ENCODE measurements at places on chromosomes 16 and 17. TPM values are rescaled to one million over a fixed set of nuclear protein-coding genes. Genes with fewer than 3 reads are reported as not detected.

DNA sequence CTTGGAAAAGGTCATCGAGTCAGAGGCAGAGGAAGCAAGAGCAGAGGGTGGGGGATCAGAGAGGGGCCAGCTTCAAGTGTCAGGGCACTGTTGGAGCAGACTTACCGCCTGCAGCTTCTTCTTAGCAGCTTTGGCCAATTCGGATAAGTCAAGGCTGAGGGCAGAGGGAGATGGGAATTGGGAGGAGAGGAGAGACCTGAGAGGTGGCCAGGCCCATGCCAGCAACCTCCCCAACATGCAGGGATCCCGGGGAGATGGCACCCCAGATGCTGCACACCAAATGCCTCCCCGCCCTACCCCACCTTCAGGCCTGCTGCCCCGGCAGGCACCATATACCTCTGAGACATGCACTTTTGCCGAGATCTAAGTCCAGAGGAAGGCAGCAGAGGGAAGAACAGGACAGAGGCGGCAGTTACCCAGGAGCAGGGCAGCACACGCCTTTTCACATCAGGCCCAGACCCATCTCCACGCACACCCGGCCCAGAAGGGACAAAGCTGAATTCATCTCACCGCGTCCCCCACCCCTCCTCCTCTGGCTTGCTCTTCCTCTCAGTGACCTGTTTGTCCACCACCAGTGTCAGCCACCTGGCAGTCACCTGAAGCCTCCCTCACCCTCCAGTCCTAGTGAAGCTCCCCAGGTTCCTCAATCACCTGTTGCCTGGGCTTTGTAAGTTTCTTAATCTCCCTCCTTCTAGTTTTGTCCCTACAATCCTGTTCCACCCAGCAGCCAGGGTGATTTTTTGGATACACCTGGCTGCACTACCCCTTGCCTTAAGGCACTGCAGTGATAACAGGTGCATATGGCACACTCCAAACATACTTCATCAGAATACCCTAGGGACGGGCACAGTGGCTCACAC lies 10.4 kb downstream of the TP53I13 start:
- H3K4me3 ChIP-seq: no peak overlapping the region
- peaks cover 12% of the 10 kb centered on the region for H3K4me1 ChIP-seq
- H3K27me3 ChIP-seq: no peaks in the 10 kb centered on the region

DNA sequence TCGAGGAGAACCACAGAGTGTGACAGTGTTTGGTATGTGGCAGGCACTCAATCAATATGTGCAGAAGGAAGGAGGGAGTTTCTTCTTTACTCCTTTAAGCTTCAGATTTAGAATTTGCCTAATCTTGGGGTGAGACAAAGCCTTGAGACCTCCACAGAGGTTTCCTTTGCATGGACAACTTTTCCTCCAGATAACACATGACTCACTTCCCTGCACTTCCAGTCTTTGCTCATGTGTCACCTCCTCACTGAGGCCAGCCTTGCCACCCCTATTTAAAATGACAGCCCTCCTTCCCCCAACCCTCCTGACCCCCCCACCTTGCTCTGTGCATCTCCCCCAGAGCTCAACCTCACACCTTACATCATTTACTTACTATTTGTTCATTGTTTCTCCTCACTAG lies 17.4 kb upstream of the NOS2 start:
- H3K27me3 ChIP-seq: no peaks in the 10 kb centered on the region
- no peaks in the 10 kb centered on the region for H3K4me1 ChIP-seq
- H3K27ac ChIP-seq: no peak overlapping the region

GRCh38 chr16:81595629-81596292 lies 151.2 kb downstream of the CMIP start:
- H3K27me3 ChIP-seq: no peaks in the 10 kb centered on the region
- no peak overlapping the region for H3K27ac ChIP-seq
- DNase-seq: no peak
- H3K4me3 ChIP-seq: no peak overlapping the region
- peaks cover 9% of the 10 kb centered on the region for H3K4me1 ChIP-seq
- H3K36me3 ChIP-seq: no peaks in the 10 kb centered on the region

DNA sequence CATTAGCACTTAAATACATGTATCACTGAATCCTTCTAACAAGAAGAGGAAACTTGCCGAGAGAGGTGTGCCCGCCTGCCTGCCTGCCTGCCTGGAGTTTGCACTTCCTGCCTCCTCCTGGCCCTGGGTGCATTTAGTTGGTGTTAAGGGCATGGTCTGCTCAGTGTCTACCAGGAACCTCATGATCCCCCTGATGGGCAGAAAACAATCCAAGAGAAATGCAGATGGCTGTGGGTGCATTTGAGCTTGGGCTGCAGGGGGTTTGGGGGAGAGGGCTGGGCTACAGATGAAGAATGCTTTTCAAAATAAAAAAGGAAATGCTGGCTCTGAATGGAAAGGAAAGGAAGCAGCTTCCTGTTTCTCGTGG lies 10.1 kb downstream of the KSR1 start:
- no peak overlapping the region for H3K4me3 ChIP-seq
- H3K36me3 ChIP-seq: no peaks in the 10 kb centered on the region

The MRM3 gene
- 12.3 TPM for total RNA-seq

The ZNF207 gene
- total RNA-seq: 146 TPM

The GRN gene
- total RNA-seq: 1,241 TPM

The MYO15A gene
- 3.3 TPM for total RNA-seq

DNA sequence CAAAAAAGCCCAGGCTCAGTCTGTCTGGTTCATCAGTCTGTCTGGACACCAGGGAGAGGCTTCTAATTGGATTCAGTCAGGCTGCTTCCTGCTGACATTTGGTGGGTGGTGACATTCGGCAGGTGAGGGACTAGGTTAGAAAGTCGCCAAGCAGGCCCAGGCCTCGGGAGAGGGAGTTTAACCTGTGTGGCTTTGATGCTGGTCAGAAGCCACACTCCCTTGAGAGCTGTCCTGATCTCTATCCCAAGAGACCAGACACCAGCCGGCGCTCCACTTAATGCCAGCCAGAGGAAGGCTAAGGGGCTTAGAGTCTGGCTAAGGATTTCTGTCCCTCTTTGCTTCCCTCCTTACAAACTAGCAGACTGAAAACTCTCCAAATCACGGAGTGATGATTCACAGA lies 135.0 kb downstream of the GSG1L start:
- H3K27ac ChIP-seq: no peak overlapping the region
- H3K4me1 ChIP-seq: no peaks in the 10 kb centered on the region
- no peaks in the 10 kb centered on the region for H3K27me3 ChIP-seq
- DNase-seq: no peak
- H3K4me3 ChIP-seq: no peak overlapping the region

DNA sequence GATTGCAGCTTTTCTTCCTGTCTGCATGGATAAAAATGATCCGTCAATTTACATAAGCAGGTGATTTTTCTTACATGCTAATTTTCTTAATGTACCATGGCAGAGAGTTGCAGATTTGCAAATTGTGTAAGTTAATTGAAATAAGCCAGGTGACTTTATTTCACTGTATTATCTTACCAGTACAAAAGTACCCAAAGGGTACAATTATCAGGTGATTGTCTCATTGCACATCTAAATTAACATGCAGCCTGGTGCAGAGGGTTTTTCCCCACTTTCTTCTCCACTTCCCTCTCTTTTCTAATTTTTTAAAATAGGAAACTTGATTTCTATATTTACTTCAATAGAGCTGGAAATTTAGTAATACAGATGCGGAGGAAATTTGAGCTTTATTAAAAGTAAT lies 11.2 kb downstream of the NLK start:
- peaks cover 53% of the 10 kb centered on the region for H3K4me1 ChIP-seq
- no peak overlapping the region for H3K4me3 ChIP-seq
- no peak overlapping the region for H3K27ac ChIP-seq
- H3K36me3 ChIP-seq: no peaks in the 10 kb centered on the region

DNA sequence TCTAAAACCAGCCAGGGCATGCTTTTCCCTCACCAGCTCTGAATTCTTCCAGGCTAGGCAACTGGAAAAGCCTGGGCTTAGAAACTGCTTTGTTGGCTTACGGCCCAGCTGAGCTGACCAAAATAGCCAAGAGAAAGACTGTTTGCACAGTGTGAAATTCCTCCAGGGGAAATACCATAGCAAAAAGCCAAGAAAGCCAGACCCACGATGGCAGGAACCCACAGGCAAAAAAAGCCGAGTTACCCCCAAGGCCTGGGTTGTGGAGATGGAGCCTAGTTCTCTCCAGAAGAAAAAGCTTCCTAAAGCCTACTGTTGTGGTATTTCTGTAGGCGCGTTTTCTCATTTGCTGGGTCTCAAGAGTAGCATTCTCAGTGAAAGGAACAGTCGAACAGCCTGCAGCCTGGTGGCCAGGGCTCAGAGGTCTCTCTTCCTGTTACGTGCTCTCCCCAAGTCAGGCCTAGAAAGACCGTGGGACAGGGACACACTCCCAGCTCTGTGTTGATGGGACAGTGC lies 9.2 kb downstream of the SP2 start:
- no peak overlapping the region for H3K4me3 ChIP-seq
- H3K36me3 ChIP-seq: peaks cover 7% of the 10 kb centered on the region
- peak overlapping the region; percentile 76 for H3K27ac ChIP-seq
- H3K27me3 ChIP-seq: no peaks in the 10 kb centered on the region

GRCh38 chr17:63033142-63033541 lies 67.1 kb downstream of the TANC2 start:
- DNase-seq: no peak
- H3K4me1 ChIP-seq: no peaks in the 10 kb centered on the region
- H3K4me3 ChIP-seq: no peak overlapping the region
- no peak overlapping the region for H3K27ac ChIP-seq
- no peaks in the 10 kb centered on the region for H3K36me3 ChIP-seq

GRCh38 chr16:48822431-48822830 lies 212.5 kb upstream of the N4BP1 start:
- DNase-seq: no peak
- no peak overlapping the region for H3K4me3 ChIP-seq
- no peaks in the 10 kb centered on the region for H3K27me3 ChIP-seq
- no peaks in the 10 kb centered on the region for H3K36me3 ChIP-seq
- H3K27ac ChIP-seq: no peak overlapping the region

The LPCAT2 gene
- total RNA-seq: 35.8 TPM

DNA sequence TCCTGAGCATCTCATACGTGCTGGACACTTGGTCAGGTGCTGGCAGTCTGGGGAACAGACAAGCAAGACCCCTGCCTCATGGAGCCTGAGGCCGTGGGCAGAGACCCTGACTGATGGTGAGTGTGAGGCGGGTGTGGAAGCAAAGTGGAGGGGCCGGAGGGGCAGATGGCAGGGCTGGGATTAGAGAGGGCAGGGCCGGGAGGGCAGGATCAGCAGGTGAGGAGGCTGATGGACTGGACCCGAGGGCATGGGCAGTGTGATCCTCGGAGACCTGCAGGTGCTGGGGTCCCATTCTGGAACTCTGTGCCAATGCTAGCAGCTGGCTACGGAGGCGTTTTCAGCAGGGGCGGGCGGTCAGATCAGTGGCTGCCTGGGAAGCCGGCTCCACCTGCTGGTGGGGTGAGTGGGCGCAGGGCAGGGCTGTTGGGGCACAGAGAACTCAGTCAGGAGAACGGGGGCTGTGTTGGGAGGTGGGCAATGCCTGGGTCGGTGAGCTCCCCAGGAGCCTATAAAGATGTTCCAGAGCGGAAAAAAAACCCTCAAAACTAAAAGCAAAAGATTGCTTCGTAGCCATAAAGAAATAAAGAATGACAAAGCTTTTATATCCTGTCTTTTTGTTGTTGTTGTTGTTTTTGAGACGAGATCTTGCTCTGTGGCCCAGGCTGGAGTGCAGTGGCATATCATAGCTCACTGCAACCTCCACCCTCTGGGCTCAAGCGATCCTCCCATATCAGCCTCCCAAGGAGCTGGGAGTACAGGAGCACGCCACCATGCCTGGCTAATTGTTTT lies 8.9 kb upstream of the C16orf74 start:
- peaks cover 4% of the 10 kb centered on the region for H3K4me1 ChIP-seq
- peak; percentile 75 for DNase-seq
- no peak overlapping the region for H3K27ac ChIP-seq
- H3K36me3 ChIP-seq: no peaks in the 10 kb centered on the region
- no peak overlapping the region for H3K4me3 ChIP-seq

The PRDM7 gene
- total RNA-seq: not detected

The CD300A gene
- 27.8 TPM for total RNA-seq

The TNP2 gene
- total RNA-seq: not detected

The KRT23 gene
- total RNA-seq: 1.9 TPM

DNA sequence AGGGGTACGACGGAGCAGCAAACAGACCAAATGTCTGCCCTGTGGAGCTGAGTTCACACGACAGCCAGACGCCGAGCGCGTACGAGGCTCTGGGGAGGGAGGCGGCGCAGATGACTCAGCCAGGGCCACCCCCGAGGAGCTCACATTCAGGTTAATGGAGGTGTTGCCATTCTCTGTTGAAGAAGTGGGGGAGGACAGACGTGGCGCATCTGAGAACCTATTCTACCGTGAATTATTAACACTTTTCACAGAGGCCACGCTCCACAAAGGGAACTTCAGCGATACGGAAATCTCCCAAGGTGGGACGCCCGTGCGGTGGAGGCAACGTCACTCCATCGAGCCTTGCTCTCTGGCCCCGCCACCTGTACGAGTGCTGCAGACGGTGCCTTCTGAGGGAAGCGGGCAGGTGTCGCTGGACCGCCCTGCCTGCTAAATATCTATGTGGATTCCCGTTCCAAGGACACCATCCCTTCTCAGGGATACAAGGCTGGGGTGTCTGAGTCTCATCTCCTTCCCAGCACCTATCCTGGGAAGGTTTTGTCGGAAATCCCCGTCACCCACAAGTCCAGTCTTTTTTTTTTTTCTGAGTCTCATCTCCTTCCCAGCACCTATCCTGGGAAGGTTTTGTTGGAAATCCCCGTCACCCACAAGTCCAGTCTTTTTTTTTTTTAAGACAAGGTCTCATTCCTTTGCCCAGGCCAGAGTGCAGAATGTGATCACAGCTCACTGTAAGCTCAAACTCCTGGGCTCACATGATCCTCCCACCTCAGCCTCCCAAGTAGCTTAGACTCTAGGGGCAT lies 19.0 kb downstream of the ABR start:
- DNase-seq: no peak
- no peak overlapping the region for H3K27ac ChIP-seq
- peaks cover 12% of the 10 kb centered on the region for H3K4me1 ChIP-seq
- H3K36me3 ChIP-seq: peaks cover 9% of the 10 kb centered on the region

DNA sequence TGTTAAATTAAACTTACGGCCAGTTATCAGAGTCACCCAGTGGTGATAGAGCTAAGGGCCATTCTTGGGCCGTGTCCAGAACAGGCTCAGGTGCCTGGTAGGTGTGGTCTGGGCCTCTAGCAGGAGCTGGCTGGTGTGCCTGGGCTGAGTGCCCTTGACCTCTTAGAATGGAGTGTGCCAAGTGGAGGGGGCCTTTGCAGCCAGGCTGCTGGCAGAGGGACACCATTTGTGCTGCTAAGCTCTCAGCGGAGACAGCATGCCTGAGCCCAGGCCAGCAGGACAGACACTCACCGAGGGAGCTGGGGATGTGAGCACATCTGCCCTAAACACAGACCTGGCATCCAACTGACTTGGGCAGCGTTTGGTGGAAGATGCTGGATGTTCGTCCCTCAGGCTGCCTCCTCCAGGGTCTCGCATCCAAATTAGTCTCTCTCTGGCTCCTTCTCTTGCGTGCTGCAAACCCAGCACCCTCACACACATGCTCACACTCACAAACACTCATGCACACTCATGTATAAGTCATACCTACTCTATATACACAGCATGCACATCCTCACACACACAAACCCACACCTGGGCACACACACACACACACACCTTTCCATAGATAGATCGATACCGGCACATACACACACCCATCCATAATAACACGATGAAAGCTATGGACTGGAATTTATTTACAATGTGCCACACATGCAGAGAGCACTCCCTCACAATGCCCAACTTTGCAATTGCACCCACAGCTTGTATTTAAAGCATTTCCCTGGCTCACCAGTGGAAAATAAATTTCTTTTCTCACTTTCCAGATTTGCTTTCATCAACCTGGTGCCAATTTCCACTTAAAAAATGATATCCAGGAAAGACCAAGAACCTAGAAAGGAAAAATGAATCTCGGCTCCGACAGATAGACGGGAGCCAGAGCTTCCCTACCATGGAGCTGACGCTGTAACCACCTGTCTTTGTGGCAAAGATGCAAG lies 33.6 kb upstream of the CDH5 start:
- no peak overlapping the region for H3K4me3 ChIP-seq
- no peaks in the 10 kb centered on the region for H3K27me3 ChIP-seq
- H3K27ac ChIP-seq: no peak overlapping the region
